ENCODE measurements at places on chromosomes 4 and X.

GRCh38 chrX:18624599-18624998, 47.3 kb downstream of the RS1 start:
- no peak for DNase-seq

DNA sequence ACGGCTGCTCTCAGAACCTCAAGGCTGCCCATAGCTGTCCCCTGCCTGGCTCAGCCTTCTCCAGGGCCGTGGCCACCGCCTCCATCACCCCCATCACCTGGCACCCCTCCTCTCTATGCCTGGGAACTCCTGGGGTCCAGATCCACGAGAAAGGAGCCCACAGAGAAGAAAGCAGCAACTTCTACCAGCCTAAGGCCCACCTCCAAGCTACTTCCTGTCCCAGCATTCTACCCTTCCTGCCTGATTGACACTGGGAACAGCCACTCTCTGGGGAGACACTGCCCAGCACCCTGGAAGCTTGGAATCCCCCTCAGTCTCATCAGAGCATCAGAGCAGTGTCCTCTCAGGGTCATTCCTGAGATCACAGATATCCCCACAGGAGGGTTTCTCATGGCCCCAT, 36.9 kb upstream of the PROM1 start:
- DNase-seq: peak; percentile 49

- no peak for DNase-seq
Measured at GRCh38 chrX:71619193-71619592, 882 bp upstream of the CXCR3 start.

DNA sequence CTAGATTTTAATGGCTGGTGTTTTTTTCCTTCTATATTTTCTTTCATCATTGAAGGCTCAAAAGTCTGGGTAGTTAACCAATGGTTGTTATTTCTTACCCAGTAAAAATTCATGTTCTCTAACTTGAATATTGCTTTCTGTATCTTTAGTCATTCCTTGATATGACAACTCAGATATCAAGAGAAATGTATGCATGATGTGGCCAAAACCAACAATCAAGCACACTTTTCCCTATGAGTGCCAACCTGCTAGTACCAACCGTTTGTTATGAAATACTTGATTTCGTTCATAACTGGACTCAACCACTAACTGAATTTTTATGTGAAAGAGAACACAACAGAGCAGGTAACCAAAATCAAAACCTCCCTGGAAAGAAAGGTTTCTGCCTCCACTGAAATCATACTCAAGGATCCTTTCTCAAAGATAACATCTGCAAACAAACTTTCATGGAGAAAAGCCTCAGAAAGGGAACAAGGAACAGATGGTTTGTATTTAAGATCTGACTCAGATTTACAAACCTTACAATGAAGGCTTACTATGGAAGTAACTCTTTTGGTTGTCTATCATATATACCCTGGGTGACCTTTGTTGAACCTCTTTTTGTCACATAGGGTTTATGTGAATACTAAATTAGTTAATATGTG, 8.3 kb upstream of the VEGFC start:
- no peak for DNase-seq

- no peak for DNase-seq
Measured at GRCh38 chr4:7547368-7548040, 112.8 kb upstream of the PSAPL1 start.

GRCh38 chrX:7062903-7063302, 84.6 kb upstream of the STS start:
- no peak for DNase-seq

GRCh38 chr4:63578383-63578782, 830.9 kb downstream of the TECRL start:
- DNase-seq: no peak

DNA sequence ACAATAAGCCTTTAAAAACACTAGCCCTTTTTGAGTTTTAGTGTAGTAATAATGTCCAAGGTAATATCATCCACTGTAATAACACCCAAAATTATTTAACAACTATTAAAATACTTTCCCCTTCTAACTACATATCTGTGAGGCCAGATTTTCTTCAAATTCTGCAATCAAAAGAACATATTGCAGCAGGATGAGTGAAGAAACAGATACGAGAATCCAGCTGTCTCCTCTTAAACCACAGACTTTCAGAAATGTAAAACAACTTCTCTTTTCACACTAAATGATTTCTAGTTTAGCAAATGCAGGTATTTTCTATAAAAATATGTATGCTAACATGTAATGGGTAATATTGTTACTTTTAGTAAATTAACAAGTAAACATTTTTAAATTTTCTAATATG, 148.9 kb downstream of the PRDM5 start:
- DNase-seq: no peak

- no peak for DNase-seq
Measured at GRCh38 chrX:65578346-65578745, 43.8 kb upstream of the LAS1L start.

GRCh38 chrX:135944486-135944885, 29.3 kb downstream of the MMGT1 start:
- no peak for DNase-seq

DNA sequence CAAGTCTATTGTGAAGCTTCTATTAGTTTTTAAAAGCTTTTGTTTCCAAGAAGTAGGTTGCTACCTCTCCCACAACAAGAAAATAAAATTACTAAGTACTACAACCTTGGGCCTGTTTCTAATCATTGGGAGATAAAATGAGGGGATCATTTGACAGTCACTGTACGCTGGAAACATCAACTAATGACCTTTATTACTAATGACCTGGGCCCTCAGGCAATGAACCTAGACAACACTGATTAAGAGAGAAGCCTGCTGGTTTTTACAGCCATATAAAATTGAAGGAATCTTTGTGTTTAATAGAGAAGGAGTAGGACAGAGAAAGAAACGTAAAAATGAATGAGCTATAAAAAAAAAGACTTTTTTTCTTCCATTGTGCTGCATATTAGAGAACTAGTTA, 1000.9 kb downstream of the STPG2 start:
- DNase-seq: no peak

DNA sequence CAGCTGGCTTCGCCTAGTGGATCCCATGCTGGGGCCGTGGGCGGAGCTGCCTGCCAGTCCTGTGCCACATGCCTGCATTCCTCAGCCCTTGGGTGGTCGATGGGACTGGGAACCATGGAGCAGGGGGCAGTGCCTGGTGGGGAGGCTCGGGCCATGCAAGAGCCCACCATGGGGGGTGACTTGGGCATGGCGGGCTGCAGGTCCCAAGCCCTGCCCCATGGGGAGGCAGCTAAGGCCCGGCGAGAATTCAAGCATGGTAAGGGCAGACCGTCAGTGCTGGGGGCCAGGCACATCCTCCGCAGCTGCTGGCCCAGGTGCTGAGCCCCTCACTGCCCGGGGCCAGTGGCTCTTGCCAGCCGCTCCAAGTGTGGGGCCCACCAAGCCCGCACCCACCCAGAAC, 262.6 kb downstream of the CENPC start:
- no peak for DNase-seq

GRCh38 chr4:25128671-25129070, 31.6 kb downstream of the SEPSECS start:
- no peak for DNase-seq

- DNase-seq: no peak
Measured at GRCh38 chr4:161342881-161343568, 820.8 kb downstream of the FSTL5 start.

- DNase-seq: peak; percentile 76
Measured at GRCh38 chr4:187602339-187603092, 393.1 kb upstream of the ZFP42 start.

Data from HT1080 (cell line).